Activated CD8-positive, alpha-beta memory T cell treated with anti-CD3 and anti-CD28 coated beads for 48 hours (primary cell): ENCODE measurements at places on chromosomes 2 and 18.

DNA sequence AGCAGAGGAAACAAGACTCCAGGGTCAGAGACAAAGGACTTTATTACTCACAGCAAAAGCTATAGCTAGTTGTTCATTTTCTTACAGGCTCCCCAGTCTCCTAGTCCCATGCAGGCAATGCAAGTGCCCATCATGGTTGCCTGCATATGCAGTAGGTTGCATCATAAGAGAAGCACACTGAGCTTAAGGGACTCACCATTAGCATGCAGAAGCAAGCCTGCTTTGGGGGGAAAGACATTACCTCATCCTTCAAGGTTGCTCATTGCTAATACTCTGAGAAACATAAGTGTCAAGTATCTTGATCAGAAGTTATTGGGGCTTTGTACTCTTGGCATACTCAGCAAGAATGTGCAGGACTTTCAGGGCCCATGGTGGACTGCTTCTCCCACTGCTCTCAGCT is 114.6 kb upstream of the CCDC68 start:
- DNase-seq: no peak

DNA sequence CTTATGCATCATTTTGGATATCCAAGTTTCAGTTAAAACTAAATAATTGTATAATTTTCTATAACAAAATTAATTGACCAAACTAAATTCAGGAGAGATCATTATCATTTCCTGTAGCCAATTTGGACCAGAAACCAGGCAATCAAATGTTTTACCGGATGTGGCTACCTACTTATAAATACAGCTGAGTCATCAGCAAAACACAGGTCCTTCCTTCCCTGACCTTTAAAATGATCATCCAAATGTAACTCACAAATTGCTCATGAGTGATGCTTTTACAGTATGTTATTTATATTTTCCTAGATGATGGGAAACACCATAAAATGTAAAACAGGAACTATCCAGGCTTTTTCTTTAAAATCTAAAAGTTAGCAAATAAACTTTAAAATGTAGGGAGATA is 133.7 kb downstream of the CBLN2 start:
- DNase-seq: no peak

DNA sequence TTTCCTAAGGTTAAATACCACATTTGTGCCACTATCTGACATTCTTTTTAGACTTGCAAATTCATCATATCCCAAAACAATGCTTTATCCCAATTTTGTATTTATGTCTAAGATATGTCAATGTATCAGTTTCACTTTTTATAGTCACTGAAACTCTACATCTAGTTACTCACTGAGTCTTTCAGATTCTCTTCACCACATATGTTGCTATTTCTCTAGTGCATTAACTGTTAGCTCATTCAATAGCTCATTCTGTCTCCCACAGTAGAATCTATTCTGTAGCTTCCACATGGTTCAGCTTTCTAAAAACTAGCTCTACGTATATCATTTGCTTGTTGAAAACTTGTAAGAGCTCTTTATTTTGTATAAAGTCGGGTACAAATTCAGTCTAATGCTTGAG is 1420.6 kb upstream of the NXPH2 start:
- DNase-seq: no peak

DNA sequence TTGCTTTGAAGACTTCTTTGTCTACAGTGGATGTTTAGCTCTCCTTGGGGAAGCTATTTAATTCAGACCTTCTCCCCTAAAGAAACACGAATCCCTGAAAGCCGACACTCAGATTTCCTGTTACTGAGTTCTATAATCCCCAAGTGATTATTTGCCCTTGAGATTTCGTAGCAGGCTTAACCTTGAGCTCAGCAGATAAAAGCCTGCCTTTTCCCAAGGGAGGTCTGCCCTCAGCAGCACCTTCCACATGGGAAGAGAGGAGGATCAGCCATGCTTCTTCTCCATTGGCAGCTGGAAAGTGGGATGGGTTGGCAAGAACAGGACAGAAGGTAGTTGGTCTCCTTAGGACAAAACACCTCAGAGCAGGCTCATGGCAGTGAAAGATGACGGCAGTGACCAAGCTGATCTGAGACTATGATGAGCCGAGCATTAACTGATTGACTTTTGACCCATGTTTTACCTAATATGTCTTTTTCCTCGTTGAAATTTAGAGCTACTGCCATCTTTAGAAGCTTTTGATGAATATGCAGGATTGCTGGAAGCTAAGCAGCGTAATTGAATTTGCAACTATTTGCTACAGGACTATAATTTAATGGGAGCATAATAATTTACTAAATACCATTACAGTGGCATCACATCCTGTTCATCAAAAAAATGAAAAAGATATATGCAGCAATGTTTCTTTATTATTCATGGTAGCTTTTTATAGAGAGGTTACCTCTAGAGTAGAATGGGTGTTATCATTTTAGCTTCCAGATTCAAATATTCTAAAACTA is 511.1 kb upstream of the ID2 start:
- no peak for DNase-seq

DNA sequence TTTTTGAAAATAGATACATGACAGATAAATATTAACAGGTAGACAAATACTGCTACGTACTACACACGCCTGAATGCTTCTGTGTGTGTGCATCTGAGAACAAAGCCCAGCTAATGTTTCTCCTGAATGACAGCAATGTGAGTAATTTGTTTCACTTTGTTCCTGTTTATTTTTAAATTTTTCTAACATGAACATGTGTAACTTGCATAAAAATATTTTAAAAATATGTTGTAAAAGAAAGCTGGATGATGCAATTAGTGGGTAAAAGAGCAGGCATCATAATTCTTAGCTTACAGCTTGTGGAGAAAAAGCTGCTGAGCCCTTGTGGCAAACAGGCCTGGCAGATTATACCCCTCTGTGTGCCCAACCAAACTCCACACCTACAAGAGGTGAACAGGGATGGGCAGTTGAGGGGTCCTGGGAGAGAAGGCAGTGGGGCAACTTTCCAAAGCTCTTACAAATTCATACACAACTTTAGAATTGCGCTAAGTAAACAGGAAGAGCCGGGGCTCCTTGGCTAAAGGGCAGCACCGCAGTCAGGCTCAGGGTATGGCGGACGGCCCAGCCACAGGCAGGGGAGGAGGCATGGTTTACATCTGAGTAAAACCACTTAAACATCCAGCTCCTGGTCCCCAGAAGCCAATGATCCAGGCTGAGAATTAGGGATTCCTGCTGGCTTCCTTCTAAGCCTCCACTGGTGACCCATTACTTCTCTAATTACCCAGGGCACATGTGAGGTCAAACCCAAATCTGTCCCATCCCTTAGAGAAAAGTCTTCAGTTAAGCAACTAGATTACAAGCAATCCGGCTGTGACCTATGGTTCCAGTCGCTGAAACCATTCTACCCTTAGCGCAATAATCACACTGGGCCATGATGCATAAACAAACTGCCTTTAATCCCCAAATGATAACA is 14.0 kb downstream of the PXDN start:
- DNase-seq: no peak

- DNase-seq: no peak
Observed at GRCh38 chr2:50746526-50746925, 285.4 kb downstream of the NRXN1 start.

DNA sequence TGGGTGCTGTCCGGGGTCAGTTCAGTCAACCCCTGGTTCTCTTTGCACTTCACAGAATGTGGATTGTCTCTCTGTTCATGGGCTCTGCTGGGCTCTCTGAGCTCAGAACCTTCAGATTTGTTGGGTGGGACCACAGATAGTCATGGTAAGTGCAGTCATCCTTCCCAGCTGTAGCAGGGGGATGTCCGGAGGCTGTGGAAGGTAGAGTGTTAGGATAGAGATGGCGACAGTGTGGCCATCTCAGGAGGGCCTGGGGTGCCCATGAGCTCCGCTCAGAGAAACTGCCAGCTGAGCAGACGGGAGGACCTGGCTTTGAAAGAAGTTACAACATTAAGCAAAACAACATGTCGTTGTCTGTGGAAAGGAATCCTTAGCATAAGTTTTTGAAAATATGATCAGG is 149.8 kb downstream of the FAM210A start:
- no peak for DNase-seq

GRCh38 chr18:31317860-31318259 is at the start of gene DSG1:
Gene DSG1, plus strand, starts transcription at chr18:31318160. Its CDS starts 141 bp downstream, at chr18:31318301.
- no peak for DNase-seq

- DNase-seq: no peak
Observed at GRCh38 chr2:197131558-197131855, 179.1 kb downstream of the ANKRD44 start.

- DNase-seq: no peak
Observed at GRCh38 chr2:34663314-34663713, 1064.2 kb upstream of the FAM98A start.

GRCh38 chr18:64919971-64920570 is 771.2 kb upstream of the LINC00305 start:
- no peak for DNase-seq

DNA sequence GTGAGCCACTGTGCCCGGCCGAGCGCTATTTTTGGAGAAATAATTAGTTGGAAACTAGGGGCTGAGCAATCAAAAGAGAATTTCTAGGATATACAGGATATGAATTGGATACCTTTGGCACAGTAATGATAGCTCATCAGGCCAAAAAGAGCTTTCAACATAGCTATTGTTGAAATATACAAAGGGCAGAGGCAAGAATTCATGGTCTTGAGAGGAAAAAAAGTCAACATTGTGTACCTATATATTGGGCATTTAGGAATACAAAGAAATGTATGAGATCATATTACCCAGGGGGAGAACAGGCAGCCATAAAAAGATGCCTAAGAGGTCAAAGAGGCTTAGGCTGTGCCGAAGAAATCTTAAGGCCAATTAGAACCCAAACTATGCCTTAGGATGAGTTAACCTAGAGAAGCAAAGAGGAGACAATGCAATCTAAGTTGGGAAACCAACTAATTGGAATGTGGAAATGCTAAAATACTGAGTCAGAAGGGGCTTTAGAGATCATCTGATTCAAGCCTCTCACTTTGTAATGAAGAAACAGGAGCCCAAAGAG is 99.0 kb downstream of the RBBP8 start:
- no peak for DNase-seq

DNA sequence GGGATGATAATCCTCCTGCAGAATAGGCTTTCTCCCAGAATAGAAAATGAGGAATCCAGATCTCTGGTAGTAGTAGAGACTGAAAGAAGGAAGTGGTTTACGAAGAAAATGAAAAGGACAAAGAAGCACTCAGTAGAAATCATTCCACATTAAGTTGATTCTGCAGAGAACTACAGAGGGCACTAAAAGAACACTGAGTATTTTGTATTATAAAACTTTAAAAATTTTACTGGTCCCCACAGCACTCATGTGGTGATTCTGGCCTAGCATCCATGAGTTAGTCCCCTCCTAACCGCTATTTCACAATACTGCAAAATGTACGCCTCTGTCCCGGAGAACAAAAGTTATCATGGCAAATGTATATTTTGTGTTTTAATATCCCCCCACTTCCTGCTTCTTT is 42.9 kb upstream of the SLC35F5 start:
- DNase-seq: no peak

GRCh38 chr2:71292159-71292558 is 39.4 kb upstream of the ZNF638 start:
- DNase-seq: no peak

DNA sequence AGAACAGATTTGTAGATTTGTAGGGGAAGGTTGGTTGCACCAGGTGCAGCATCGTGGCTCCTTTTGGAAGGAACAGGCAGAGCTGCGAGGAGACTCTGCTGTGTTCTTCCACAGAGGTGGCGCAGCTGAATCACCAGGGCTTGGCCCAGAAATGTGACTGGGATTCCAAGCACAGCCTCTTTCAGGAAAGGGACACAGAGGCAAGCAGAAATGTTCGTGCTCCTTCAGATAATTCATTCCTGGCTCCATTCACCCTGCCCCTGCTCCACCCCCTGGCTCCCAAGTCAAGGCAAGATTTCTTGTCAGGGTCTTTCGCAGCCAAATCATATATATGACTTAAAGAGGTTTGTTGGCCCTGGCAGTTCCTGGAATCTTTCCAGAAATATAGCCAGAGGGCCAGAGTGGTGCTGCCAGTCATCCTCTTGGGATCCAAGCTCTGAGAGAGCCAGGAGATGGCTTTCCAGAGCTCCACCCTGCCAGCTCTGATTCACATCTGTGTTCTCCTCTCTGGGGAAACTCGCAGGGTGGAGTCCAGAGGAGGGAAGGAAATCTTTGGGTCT is 203.9 kb upstream of the TANK start:
- no peak for DNase-seq

GRCh38 chr18:40652321-40652720 is 1302.7 kb upstream of the PIK3C3 start:
- no peak for DNase-seq

- DNase-seq: no peak
Observed at GRCh38 chr2:69073928-69074570, 61.1 kb downstream of the ANTXR1 start.

GRCh38 chr2:2827761-2828221 is 496.7 kb upstream of the MYT1L start:
- no peak for DNase-seq

DNA sequence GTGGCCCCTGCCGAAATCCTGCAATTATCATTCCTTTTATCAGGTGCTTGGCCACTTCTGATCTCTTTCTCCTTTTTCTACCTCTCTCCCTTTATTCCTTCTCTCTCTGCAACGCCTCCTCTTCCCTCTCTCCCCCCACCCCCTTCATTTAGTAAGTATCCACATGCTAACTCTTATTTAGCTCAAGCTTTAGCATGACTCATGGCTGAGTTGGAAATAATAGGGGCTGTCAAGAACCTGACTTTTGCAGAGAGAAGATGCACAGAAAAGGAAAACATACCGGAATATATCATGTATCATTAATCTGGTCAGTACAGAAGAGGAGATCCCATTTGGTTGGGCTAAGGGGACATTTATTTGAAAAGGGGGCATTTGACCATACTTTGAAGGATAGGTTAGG is 33.1 kb downstream of the FAM171B start:
- no peak for DNase-seq

- no peak for DNase-seq
Observed at GRCh38 chr18:56709463-56709862, 58.3 kb downstream of the WDR7 start.

GRCh38 chr18:45161850-45162249 is 453.4 kb upstream of the SLC14A2 start:
- no peak for DNase-seq

GRCh38 chr2:57876313-57876712 is 170.3 kb upstream of the VRK2 start:
- DNase-seq: no peak

DNA sequence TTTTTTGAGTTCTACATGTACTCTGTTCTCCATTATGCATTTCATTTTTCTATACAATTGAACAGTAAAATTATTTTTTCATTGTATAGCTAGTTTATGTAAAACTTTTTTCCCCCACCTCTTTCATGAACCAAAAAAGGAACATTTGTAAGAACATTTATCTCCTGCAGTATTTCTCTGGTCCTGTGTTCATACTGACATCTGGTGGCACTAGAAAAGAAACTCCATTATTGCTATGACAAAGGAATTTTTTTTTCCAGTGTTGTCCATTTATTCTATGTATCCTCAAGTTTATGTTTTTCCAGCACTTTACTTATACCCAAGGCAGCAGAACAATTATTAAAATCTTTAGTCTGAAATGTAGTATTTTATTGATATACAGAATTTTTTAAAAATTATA is 27.4 kb upstream of the CHAC2 start:
- no peak for DNase-seq

DNA sequence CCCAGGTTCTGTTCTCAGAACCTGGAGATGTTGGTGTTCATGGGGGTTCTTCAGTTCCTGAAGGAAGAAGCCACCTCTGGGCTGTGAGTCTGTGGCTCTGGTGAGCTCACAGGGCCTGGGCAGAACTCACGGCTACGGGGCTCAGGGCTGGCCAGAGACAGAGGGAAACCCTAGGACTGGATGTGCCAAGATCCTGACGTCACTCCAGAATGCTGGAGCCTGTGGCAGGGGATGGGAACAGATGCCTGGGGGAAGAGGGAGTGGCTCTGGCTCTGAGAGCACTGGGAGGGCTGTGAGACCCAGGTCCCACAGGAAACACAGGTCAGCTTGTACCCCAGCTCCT is at the start of gene OTOF:
TSS of gene OTOF (minus strand) at position 214 of the 343 bp plus-strand sequence.
- no peak for DNase-seq
